ENCODE measurements at places on chromosomes 6 and 20.

GRCh38 chr6:138245751-138246150, 27.5 kb upstream of the PBOV1 start:
- H3K4me3 ChIP-seq = no peak overlapping the region
- no peaks in the 10 kb centered on the region for H3K27me3 ChIP-seq
- no peak for DNase-seq
- no peak overlapping the region for H3K27ac ChIP-seq
- H3K36me3 ChIP-seq = no peaks in the 10 kb centered on the region

GRCh38 chr6:39425346-39426072, 103.0 kb upstream of the KCNK16 start:
- H3K36me3 ChIP-seq = no peaks in the 10 kb centered on the region
- no peaks in the 10 kb centered on the region for H3K27me3 ChIP-seq
- no peak overlapping the region for H3K4me3 ChIP-seq
- peaks cover 12% of the 10 kb centered on the region for H3K4me1 ChIP-seq
- no peak for DNase-seq

DNA sequence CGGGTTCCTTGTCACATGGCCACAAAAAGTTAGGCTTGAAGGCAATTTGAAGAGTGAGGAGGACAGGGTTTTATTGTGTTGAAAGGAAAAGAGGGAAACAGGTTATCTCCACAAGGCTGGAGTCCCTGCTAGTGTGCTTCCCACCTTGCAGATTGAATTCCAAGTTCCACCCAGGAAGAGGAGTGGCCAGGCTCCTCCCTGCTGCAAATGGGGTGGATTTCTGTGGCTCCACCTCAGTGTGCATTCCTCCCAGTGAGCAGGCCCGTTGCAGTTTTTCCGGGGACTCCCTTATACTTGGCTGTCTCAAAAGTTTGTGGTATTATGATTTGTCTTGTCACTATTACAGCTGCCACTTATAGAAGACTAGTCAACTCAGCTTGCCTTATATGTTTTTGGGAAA, 281.8 kb upstream of the PLCB4 start:
- no peak overlapping the region for H3K27ac ChIP-seq
- H3K4me3 ChIP-seq = no peak overlapping the region
- no peaks in the 10 kb centered on the region for H3K36me3 ChIP-seq
- H3K27me3 ChIP-seq = no peaks in the 10 kb centered on the region

DNA sequence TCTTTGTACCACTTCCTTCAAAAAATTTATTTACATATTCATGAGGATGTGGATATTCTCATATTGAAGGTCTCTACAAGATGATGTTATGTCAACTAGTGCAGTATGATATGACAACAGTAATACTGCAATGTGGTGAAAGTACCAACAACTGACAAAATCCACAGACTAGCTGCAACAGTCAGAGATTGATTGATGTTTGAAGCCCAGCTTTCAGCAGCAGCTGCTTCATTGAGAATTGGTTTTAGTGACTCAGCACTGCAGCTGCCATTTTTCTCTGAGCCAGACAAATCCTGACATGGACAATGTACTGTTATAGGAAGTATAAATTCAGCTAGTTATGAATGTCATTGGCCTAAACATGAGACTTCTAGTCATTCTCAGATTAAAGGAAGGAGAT, 53.8 kb downstream of the PKIB start:
- H3K4me1 ChIP-seq = no peaks in the 10 kb centered on the region
- H3K4me3 ChIP-seq = no peak overlapping the region
- H3K36me3 ChIP-seq = no peaks in the 10 kb centered on the region
- no peak for DNase-seq
- H3K27ac ChIP-seq = no peak overlapping the region
- no peaks in the 10 kb centered on the region for H3K27me3 ChIP-seq

- no peak overlapping the region for H3K27ac ChIP-seq
- H3K27me3 ChIP-seq = no peaks in the 10 kb centered on the region
- no peaks in the 10 kb centered on the region for H3K4me1 ChIP-seq
- H3K36me3 ChIP-seq = no peaks in the 10 kb centered on the region
- no peak overlapping the region for H3K4me3 ChIP-seq
Measured at GRCh38 chr6:41965429-41966213, 24.0 kb upstream of the CCND3 start.

GRCh38 chr20:4880051-4880450, 121.3 kb downstream of the SLC23A2 start:
- H3K4me1 ChIP-seq = no peaks in the 10 kb centered on the region
- H3K4me3 ChIP-seq = no peak overlapping the region
- no peaks in the 10 kb centered on the region for H3K27me3 ChIP-seq
- no peak overlapping the region for H3K27ac ChIP-seq

DNA sequence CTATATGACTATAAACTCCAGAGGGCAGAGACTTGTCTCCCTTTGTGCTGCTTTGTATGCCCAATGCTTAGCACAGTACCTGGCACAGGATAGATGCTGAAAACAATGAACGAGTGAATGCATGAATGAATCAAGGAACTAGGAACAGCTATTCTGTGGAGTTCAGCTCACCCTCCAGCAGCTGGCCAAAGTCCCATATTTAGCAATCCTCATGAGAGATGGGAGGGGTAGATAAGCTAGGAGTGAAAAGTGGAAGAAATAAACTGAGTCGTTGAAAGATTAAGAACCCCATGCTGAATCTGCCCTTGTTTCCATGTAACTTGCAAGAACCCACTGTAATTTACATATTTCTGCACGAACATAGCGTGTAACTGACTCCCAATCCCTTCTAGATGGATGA, 106.5 kb downstream of the MAFB start:
- H3K4me1 ChIP-seq = no peaks in the 10 kb centered on the region
- no peak overlapping the region for H3K4me3 ChIP-seq
- DNase-seq = no peak
- H3K27ac ChIP-seq = no peak overlapping the region
- no peaks in the 10 kb centered on the region for H3K36me3 ChIP-seq
